CD4-positive, alpha-beta T cell treated with Interleukin-4 for 4 hours (primary cell): ENCODE measurements at places on chromosomes 7 and 10.
A peak's percentile ranks its signal among the peaks of the same experiment; 100 is the strongest.

- DNase-seq: no peak
These were observed 143.1 kb downstream of the GNAI1 start for GRCh38 chr7:80277434-80278427.

GRCh38 chr10:92011560-92012214 is 88.1 kb downstream of the BTAF1 start:
- DNase-seq: peak; percentile 10

DNA sequence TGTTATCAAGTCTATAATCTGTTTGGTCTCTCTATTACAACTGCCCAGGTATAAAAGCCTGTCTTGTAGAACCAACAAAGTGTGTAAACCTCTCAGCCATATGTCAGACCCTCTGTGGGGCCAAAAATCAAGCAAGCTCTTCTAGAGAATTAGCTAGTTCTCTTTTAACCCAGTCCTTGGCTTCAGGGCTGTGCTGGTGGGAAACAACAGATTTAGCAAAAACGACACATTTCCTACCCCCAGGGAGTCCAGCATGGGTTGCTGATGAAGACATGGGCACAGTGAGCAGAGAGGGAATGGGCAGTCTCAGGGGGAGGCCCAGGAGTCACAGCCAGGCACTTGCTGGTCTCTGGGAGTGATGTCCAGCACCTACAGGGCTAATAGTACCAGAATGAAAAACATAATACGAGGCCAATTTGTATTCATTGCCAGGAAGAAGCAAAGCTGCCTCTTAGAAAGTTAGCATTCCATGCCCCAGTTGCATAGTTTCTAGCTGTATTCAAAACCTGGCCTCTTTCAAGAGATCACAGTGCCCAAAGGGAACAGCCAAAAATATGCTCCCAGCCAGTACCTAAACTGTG is 80.1 kb downstream of the FRMD4A start:
- no peak for DNase-seq

DNA sequence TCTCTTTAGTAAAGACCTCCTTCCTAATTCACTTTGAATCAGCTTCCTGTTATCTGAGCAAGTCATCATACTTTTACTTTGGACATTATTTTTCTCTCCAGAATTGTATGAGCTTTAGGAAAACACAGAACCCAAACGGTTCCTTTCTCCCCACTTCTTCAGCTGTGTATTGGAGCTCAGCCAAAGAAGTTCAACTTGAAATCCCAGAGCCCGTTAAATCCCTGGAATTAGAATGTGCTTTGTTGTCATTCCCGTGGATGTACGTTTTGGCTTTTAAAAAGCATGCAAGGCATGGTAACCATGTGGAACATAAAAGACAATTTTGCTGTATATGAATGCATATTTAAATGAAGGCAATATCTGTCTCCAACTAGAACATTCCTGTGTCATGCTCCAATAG is 46.6 kb downstream of the AGMO start:
- DNase-seq: no peak

GRCh38 chr10:43692051-43692825 is 43.6 kb upstream of the ZNF32 start:
- no peak for DNase-seq

GRCh38 chr10:104041891-104042535 is 43.7 kb downstream of the COL17A1 start:
- no peak for DNase-seq

DNA sequence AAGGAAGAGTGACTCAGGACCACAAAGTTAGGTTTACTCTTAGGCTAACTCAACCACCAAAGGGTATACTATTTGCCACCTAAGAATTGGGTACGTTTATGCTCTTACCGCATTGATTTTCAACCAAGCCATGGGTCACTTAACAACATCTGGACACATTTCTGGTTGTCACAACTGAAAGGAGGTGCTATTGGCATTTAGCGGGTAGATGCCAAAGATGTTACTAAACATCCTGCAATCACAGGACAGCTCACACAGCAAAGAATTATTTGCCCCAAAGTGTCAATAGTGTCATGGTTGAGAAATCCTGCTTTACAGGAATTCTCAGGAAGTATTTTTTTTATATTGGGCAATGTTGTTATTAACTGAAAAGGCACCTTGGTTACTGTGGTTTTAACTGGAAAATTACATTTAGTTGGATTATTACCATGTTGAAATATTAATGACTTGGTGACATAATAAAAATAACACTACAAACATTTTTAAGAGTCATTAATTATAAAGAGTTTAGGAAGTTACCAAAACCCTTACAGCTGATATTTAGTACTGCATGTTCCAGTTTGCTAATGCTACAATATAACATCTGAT is 185.0 kb upstream of the TMEM196 start:
- no peak for DNase-seq

GRCh38 chr10:87816163-87816897 is 1.7 kb downstream of the ATAD1 start:
- DNase-seq: no peak

- DNase-seq: no peak
These were observed 192.9 kb downstream of the EVX1 start for GRCh38 chr7:27435461-27435860.

DNA sequence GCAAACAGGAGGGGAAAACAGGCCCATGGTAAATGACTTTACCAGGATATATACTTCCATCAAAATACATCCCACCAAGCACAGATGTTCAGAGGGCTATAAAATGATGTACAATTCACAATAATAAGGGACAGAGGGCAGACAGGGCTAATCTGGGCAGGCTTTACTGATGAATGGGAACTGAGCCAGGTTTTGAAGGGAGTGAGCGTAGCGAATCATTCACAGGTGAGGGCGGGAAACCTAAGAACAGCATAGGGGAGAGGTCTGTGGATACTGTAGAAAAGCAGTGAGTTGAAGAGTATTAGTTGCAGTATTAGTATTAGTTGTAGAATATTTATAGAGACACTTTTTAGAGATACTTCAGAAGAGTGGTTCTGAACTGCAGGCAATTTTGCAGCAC is 180.8 kb downstream of the JAZF1 start:
- DNase-seq: no peak

DNA sequence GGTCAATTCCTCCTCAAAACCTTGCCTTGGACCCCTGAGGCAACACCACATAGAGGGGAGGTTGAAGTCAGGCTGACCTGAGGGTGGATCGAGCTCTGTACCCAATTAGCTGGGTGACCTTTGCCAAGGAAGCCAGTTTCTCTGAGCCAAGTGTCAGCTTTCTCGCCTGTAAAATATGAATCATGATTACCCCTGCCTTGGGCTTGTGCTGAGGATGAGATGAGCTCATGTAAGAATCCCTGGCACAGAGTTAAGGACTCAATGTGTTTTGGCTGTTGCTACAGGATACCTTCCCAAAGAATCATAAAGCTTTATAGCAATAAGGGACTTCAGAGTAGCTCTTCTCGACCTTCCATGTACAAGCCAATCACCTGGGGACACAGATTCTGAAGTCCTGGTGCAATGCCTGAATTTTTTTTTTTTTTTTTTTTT is 43.5 kb upstream of the CACUL1 start:
- no peak for DNase-seq

DNA sequence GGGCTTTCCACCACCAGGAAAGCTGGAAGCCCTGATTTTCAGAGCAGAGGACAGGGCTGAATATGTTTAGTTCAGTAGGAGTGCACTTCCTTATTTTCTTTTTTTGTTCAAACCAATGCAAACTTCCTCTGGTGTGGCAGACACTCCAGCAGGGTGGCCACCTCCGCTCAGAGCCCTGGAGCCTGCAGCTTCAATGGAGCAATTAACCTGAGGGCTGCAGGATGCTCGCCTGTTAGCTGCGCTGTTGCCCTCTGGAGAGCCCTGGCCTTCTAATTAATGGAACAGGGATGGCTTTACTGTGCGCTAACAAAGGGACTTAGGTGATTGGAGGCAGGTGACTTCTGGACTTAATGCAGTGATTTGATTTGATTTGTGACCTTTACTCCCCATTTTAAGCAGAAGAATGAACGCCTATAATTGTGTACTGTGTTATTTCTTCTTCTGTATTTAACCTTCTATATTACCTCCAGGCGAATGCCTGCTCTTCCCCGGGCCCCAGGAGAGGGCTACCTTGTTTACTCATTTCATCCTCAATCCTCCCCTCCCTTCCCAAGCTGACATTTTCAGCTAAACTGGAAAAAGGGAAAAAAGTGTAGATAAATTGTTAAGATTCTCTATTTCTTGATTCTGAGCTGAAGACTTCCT is 123.0 kb upstream of the CTBP2 start:
- DNase-seq: no peak

- DNase-seq: no peak
These were observed 6.7 kb downstream of the KIAA1217 start for GRCh38 chr10:24215603-24216002.

- DNase-seq: no peak
These were observed 39.0 kb downstream of the TFPI2 start for GRCh38 chr7:93851536-93851935.

GRCh38 chr10:87605628-87606251 is 53.9 kb upstream of the PAPSS2 start:
- DNase-seq: no peak

GRCh38 chr7:36208426-36208825 is 55.4 kb downstream of the EEPD1 start:
- no peak for DNase-seq

- DNase-seq: no peak
These were observed 12.4 kb downstream of the UMAD1 start for GRCh38 chr7:7652798-7653540.

DNA sequence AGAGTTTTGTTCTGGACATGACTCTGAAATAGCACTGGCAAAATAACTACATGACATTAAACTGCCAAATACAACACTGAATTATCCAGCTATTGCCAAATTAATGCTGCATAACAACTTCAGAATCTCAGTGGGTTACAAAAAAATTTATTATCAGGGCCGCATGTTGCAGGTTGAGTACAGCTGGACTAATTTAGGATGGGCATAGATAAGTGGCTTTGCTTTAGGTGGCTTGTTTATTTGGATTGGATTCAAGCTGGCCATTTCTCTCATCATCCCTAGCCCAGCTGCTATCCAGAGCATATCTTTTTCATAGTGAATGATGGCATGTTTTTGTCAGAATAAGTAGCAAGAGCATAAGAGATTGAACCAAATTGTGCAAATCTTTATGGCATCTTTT is 1277.1 kb downstream of the REEP3 start:
- DNase-seq: no peak

GRCh38 chr10:46217752-46218453 is 68.9 kb upstream of the ANTXRL start:
- no peak for DNase-seq

GRCh38 chr10:84005403-84005802 is 133.9 kb upstream of the GHITM start:
- DNase-seq: no peak

- DNase-seq: no peak
These were observed 99.5 kb downstream of the FANK1 start for GRCh38 chr10:125995726-125996304.

- DNase-seq: no peak
These were observed 967.8 kb upstream of the SORCS1 start for GRCh38 chr10:108132303-108132702.

GRCh38 chr7:37730501-37730900 is 46.9 kb downstream of the GPR141 start:
- DNase-seq: no peak

GRCh38 chr10:92990615-92991014 is 70.0 kb upstream of the CYP26C1 start:
- DNase-seq: no peak

- no peak for DNase-seq
These were observed 334.0 kb upstream of the LRRTM3 start for GRCh38 chr10:66591865-66592264.

- DNase-seq: no peak
These were observed 22.4 kb downstream of the UBTD1 start for GRCh38 chr10:97520978-97521761.

- DNase-seq: no peak
These were observed 98.1 kb downstream of the TCF7L2 start for GRCh38 chr10:113047963-113048781.

GRCh38 chr7:131302876-131303707 is 24.6 kb upstream of the MKLN1 start:
- DNase-seq: peak; percentile 21

DNA sequence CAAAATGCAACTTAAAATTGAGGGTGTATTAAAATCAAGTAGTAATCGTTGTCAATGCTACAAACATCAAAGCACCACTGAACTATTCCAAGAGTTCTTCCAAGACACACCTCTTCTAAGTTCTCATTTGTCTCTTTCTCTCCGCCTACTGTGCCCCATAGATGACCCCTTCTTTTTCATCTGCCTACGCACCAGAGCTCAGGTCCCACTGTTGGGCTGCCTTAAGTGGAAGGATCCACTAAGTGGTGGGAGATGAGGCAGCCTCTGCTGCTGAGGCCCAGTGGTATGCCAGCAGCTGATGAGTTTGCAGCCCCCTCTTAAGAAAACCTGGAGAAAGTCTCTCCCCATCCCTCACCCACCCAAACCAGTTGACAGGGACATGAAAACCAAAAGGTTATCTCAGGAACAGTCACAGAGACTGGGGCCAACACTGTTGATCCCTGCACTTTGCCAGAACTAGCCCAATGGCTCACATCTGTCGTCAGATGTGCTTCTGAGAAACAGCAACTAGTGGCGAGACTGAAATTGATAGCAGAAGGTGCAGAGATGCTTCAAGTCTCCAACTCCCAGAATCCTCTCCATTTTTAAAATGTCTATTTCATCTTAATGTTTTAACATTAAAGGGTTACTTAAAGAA is 88.4 kb downstream of the CHCHD3 start:
- DNase-seq: no peak

DNA sequence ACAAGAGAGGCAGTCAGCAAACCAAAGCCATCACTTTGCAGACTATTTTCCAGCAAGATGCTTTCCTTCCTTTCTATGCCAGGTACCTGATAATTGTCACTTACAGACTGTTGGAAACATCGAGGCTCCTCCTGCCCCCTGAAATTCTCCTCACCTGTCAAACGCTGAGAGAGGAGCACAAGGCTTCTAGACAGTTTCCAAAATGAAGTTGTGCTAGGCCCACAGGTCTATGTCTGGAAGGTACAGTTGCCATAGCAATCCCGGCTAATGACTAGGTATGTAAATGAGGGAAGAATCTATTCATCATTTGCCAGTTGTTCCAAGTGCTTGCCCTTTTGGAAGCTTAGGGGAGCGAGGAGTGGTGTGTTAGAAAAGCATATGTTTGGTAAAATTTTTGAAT is 334.4 kb downstream of the CALN1 start:
- DNase-seq: no peak

DNA sequence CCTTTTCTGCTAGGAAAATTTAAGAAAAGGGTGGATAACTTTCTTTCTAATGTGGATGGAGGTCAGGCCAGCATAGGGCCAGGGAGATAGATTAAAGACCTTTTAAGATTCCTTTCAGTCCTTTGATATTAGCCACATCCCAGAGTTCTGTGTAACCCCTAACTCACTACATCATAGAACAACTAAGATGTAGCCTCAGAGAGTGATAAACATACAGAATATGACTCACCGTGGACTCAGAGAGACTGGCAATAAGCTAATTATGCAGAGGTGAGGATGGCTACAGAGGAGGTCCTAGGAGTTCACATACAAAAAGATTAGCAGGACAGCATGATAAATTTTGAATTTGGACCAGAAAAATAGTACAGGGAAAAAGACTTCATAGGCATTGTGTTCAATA is 141.0 kb downstream of the AOAH start:
- no peak for DNase-seq
